Fibroblast of upper back skin (primary cell): ENCODE measurements at places on chromosomes 3 and 15.
A peak's percentile ranks its signal among the peaks of the same experiment; 100 is the strongest.

- DNase-seq: peak; percentile 94
Measured at GRCh38 chr3:9864200-9864927, 15.7 kb downstream of the CIDEC start.

DNA sequence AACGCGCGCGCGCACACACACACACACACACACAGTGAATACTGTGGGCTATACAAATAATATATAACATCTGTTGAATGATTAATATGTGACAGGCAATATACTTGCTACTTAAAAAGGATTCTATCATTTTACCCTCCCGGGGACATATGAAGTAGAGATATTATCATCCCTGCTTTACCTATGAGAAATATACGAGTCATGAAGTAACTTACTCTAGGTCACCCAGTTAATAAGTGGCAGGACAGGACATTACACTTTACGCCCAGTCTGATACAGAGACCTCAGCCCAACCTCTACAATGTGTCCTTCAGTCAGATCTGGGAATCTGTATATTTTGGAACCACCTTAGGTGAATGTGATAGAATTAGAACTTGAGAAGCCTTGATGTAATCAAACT is 55.4 kb downstream of the CCDC54 start:
- peak; percentile 6 for DNase-seq

DNA sequence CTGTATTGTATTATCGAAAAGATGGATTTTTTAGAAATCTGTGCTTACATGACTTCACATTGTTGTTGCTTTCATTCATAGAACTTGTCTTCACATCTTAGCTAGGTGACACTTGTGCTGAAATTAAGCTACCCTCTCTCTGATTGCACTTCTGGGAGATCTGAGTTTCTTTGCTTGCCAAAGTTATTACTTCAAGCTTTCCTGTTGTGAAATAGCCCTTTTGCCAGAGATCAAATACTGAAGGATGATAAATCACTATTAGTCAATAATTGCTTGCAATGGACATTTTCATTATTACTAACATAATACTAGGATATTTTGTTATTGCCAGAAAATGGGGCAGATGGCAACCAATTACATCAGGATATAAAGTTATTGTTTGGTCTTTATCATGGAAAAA is 34.7 kb downstream of the PIK3CA start:
- no peak for DNase-seq

GRCh38 chr3:150547045-150547741 is 606 bp downstream of the EIF2A start:
- no peak for DNase-seq

DNA sequence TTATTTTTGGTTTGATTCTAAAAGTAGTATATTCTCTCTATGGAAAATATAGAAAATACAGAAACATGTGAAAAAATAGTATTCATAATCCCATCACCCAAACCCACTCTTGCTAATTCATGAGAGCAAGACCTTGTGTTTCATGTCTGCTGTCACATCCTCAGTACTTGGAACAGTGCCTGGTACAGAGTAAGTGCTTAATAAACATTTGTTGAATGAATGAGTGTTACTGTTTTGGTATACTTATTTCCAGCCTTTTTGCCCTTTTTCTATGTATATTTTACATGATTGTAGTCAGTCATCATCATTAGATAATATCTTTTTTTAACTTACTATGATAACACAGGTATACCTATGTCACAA is 59.3 kb downstream of the IL16 start:
- DNase-seq: no peak

DNA sequence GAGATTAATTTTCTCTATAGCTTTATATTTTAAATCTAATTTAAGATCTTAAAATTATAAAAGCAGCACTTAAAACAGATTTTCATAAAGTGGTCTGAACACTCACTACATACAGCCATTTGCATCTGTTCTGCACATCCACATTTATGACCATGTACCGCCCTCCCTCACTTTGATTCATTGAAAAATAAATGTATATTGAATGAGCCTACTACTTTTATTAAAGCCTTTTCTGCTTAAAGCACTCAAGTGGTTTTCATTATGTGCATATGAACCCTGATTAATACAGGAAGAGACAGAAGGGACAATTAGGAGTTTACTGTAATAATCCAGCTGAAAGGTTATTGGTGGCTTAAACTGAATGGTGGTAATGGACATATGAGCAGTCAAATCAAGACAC is 129.4 kb downstream of the DLG1 start:
- DNase-seq: no peak

DNA sequence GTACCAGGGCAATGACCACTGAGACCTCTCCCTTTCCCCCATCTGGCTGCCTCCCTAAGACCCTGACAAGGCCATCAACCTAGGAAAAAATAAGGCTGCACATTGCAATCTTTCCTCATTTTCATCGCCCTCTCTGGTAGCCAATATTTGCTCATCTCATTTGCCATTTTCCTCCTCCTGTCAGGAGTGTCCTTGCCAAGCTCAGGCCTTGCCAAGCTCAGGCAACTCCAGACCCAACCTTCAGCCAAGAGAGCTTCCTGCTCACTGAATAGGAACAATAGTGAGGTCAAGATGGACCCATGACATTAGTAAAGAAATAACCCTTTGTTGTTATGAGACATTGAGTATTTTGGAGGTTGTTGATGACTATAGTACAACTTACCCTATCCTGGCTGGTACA is 380.3 kb downstream of the RSL24D1 start:
- no peak for DNase-seq

- DNase-seq: peak; percentile 99
Measured at GRCh38 chr15:89068325-89068784, 19.9 kb upstream of the ABHD2 start.

DNA sequence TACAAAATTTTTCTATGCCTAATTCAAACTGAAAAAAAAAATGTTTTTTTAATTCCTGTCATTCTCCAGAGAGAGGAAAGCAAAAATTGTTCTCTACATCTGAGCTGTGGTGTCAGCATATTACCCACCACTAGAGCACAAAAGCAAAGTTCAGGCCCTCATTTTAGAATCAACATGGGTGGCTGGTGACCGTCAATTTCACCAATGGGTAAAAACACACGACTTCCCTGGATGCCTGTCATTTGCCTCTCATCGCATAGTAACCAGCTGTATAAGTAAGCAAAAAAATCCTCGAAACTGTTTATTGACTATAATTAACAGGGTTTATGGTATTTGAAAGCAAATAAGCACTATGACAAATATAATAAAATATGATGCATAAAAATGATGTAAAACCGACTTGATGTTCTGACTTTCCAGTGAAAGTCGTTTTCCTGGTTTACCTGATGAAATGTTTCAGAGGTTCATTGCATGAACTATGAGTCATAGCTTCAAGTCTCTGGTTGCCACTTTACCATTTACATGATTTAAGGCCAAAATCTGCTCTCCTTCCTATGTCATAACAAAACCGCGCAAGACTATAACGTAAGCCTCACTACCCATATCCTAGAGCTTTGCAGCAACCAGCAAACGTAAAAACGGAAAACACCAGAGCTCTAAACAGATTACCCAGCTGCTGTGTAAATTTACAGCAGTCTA is 60.5 kb downstream of the THBS1 start:
- DNase-seq: peak; percentile 60

DNA sequence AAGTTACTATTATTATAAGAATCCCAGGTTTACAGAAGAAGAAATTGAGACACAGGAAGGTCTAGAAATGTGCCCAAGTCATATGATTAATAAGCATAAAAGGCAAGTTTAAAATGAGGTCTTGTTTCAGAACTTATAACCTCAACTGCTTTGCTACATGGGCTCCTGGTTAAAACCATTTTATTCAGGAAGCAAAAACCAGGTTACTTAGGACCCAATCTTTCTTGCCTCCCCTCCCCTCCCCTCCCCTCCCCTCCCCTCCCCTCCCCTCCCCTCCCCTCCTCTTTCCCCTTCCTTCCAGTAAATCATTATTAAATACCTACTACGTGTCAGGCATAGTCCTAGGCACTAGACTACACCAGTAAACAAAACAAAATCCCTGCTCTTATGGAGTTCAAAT is 93.9 kb downstream of the NAALADL2 start:
- DNase-seq: no peak

GRCh38 chr15:73959012-73959581 is 32.8 kb downstream of the LOXL1 start:
- no peak for DNase-seq

DNA sequence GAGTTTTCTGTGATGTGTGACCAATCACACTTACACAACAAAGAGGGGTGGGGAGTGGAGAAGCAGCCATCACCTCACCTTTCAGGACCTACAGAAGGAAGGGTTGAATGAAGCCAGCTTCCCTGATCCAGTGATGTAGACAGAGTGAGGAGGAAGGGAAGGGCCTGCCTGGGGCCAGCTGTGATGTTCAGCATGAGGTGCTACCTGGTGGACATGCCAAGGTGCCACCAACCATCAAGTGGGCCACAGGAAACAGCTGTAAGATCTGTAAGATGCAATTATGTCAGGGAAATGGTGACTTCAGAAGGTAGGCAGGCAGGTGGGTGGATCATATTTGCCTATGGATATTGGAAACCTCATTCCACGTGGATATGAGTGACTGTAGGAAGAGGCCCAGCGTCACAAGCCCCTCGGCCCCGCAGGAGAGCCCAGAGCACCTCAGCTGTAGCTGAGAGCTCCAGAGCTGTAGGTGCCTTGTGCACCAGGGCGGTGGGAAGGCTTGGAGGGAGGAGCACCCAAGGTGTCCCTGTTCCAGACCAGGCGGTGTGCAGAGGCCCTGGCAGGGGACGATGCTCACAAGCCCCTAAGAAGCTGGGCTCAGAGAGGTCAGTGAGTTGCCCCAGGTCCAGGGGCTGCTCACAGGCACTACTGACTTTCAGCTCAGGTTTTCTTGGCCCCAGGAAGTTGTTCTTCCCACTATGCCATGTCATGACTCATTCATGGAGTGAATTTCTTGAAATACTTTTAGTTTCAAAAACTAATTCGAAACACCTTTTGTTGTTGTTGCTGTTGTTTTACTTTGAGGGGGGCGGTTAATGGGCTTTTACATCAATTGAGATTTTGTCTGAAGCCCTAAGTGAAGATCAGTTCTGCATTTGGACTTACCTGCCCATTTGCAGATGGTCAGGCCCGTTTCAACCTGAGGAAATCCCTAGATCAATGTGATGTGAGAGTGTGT is 94.2 kb upstream of the ALDH1A3 start:
- DNase-seq: no peak

- DNase-seq: no peak
Measured at GRCh38 chr3:102484-102883, 94.1 kb upstream of the CHL1 start.

GRCh38 chr3:106533788-106534160 is 665.0 kb upstream of the CBLB start:
- no peak for DNase-seq

GRCh38 chr15:79844221-79844620 is 52.6 kb downstream of the MTHFS start:
- no peak for DNase-seq
